ENCODE measurements at places on chromosomes 4 and X.

- no peak for DNase-seq
Measured at GRCh38 chrX:101708163-101708562, 48.5 kb upstream of the ARMCX2 start.

DNA sequence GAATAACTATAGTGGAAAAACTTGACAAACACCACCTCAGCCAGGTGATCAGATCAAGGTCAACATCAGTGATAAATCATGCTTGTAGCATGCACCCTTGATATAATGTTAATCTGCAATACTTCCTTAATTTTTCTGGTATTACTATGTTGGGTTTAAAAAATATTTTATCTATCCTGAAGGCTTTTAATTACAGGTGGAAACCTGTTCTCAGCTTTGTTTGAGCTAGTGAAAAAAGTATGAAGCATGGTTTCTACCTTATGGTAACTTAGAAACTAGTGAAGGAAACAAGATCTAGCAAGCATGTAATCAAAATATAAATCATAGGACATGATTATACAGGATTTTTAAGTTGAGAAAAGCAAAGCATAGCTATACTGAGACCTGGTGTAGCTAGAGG is 26.6 kb downstream of the MAOA start:
- DNase-seq = no peak

GRCh38 chr4:168221301-168221700 is 97.3 kb downstream of the DDX60 start:
- no peak for DNase-seq

GRCh38 chr4:137819964-137820383 is 287.7 kb upstream of the PCDH18 start:
- no peak for DNase-seq

GRCh38 chr4:123896446-123897071 is 500.0 kb downstream of the SPRY1 start:
- no peak for DNase-seq

GRCh38 chr4:10281996-10282395 is 165.4 kb upstream of the WDR1 start:
- no peak for DNase-seq

- DNase-seq = no peak
Measured at GRCh38 chr4:184417802-184418511, 56.4 kb downstream of the IRF2 start.

DNA sequence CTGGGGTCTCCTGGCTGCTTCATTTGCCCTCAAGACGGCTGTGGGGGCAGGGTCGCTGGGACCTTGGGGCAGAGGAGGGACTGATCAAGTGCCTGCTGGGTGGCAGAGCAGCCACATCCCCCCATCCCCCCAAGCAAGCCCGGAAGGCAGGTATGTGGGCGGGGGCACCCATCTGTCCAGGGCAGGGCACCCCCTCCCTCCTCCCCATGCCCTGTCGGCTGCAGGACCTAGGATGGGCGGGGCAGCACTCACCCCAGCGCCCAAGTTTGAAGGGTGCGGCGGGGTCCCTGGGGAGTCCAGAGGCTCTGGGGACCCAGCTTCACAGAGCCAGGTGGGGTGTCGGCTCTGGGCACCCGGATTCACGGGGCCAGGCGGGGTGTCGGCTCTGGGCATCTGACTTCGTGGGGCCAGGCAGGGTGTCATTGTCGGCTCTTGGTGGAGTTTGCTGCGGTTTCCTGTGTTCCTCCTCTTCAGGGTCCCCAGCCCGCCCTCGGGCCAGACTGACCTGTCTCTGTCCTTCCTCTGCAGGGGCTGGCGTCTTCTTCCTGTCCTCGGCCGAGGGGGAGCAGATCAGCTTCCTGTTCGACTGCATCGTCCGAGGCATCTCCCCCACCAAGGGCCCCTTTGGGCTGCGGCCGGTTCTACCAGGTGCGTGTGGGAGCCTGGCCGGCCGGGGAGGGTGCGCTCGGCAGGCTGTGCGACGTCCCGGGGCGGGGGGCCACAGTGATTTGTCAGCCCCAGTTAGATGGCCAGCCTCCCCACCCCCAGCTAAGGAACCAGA is 22.1 kb downstream of the DOK7 start:
- no peak for DNase-seq

GRCh38 chrX:2901367-2902036 is 27.6 kb downstream of the ARSD start:
- no peak for DNase-seq

GRCh38 chrX:133908223-133908955 is 77.0 kb downstream of the GPC3 start:
- no peak for DNase-seq

GRCh38 chr4:109942292-109942926 is 29.7 kb downstream of the EGF start:
- no peak for DNase-seq

GRCh38 chr4:158729716-158730559 is 6.7 kb upstream of the PPID start:
- DNase-seq = peak; percentile 66

DNA sequence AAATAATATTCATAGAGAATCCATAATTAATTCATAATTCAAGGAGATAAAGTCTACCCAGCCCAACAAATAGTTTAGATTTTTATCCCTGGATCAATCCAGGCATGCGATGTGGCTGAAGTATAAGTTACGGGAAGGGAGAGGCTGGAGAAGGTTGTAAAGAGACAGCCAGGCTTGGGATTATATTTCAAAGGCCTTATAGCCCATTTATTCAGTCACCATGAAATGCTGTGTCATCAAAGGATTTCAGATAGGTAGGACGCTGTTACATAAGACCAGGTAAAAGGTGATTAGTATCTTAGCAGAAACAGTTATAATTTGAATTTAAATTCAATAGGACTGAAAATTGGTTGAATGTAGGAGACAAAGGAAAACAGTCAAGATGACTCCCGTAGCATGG is 73.0 kb upstream of the NFKB1 start:
- no peak for DNase-seq

DNA sequence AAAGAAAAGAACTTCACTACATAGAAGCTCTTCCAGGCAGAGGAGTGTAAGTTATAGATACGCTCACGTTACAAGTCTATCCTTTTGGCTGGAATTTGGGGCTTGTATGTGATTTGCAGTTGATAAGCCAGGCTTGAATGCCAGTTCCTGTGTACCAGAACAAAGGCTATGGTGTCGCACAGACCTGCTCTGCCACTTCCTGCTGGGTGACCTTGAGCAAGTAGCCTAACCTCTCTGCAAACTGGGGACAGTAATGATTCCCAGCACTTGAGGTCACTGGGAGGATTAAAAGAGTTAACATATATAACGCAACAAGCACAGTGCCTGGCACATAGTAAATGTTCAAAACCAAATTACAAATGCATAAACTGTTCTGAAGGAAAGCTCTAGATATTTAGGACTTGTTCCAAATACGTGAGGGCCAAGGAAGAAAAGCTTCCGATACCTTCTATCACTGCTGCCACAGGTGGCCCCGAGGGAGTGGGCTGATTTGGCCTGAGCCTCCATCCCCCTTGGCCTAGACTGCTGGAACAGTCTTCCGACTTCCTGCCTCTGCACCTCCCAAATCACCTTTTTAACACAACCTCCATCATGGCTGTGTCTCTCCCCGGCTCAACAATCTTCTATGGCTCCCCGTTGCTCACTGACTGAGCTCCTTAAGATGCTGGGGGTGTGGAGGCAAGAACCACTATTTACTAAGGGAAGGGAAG is 1.3 kb upstream of the SOWAHD start:
- no peak for DNase-seq

- no peak for DNase-seq
Measured at GRCh38 chrX:152520653-152521052, 69.5 kb upstream of the GABRA3 start.

DNA sequence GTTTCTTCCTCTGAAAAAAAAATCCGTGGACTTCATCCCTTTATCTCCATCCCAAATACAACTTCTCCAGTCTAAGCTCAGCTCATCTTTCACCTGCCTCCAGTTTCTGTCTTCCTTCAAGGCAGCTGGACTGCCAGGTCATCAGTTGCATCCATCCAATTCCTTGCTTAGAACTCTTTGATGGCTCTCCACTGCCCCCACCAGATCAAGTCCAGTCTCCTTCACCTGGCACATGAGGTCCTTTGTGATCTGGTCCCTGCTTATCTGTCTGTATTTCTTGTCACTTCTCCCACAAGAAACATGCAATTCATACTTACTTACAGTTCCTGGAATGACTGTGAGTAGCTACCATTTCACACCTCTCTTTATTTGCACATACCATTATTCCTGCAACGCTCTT is 33.8 kb downstream of the OTUD6A start:
- DNase-seq = peak; percentile 14

DNA sequence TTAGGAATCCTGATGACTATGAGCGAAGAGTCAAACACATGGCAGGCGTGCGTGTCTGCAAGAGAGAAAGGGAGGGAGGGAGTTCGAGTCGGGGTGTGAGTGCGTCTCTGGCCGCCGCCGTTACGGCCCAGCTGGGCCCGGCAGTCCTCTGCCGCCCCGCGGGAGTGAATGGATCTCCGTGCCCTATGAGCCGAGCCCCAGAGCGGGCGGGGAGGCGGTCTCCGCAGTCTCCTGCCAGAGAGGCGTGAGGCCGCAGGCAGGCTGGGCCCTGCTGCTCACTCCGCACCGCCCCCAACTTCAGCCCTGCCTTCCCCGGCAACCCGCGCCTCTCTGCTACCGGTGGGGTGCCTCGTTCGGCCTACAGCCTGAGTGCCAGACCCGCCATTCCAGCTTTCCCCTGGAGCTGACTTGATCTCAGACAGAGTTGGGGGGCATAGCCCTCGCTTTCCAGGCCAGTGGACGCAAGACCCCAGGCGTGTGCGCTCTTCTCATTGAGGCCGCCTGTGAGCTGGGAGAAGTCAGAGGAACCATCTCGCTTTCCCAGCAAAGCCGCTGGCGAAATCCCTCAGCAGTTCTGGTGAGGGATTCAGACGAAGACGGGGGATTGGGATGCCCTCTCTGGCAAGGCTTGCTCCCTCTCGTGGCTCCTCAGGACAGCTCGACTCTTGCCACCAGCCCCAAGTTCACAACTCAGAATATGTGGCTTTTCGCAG is 1.4 kb downstream of the SLC16A2 start:
- peak; percentile 66 for DNase-seq

DNA sequence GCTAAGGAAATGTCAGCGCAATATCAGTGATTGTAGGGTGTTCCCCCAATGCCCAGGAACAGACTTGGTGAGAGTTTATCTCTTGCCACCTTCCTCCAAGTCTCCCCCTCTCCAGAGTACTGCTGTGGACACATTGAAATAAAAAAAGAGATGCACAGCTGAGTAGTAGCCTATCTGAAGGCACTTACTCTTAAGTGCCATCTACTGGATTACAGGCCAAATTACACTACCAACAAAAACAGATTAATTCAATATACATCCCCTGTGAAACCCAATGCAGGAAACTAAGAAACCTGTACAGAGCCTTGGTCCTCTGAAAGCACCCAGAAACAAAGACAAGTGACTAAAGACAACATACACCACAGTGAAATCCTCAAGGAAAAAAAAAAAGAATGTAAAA is 460.3 kb downstream of the ZIC3 start:
- peak; percentile 46 for DNase-seq

GRCh38 chrX:46381630-46382029 is 163.6 kb downstream of the ZNF674 start:
- DNase-seq = no peak

DNA sequence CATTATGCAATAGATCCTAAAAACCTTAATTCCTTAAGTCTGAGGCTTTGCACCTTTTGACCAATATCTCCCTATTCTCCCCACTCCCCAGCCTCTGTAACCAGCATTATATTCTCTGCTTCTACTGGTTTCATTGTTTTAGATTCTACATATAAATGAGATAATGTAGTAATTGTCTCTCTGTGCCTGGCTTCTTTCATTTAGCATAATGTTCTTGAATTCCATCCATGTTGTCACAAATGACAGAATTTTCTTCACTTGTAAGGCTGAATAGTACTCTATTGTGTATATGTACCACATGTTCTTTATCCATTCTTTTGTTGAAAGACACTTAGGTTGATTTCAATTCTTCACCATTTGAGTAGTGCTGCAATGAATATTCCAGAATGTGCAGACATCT is 66.0 kb downstream of the MAGEC1 start:
- DNase-seq = no peak

DNA sequence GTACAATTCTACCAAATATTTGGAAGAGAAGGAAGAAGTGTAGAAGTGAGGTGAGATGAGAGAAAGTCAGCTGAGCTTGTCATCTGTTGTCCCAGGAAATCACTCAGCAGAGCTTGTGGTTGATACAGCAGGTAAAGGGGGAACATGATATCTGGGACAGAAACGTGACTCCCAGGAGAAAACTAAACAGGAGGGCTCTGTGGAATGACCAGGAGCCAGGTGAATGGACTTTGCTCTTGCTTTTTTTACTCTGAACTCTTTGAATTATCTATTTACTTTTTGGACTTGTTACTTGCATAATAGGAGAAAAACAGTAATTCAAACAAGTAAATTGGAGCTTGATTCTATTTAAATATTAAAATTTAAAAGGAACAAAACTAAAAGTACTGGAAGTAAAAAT is 555.6 kb upstream of the FRG1 start:
- DNase-seq = peak; percentile 41

- DNase-seq = no peak
Measured at GRCh38 chr4:140499391-140499790, 1.3 kb upstream of the MGAT4D start.

- DNase-seq = no peak
Measured at GRCh38 chr4:17138847-17139246, 240.4 kb upstream of the LDB2 start.

DNA sequence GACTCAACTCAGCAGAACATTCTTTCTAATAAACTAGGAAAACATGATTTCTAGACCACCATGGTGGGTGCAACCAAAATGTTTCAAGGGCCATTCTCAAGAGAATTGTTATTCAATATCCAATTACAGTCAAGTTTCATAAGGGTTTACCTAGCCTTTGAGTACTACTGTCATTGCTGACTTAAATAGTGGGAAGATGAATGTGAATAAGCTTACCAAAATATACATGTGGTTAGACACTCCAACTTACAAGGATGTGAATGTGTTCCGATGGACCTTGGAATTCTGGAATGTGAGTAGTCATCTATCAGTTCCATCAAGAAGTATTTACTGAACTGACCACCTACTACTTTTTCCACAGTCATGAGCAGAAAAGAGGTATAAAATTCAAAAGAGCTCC is 16.9 kb downstream of the SH3RF1 start:
- no peak for DNase-seq

- DNase-seq = no peak
Measured at GRCh38 chrX:30414144-30414543, 105.0 kb upstream of the NR0B1 start.

- no peak for DNase-seq
Measured at GRCh38 chr4:168945291-168945690, 64.8 kb downstream of the CBR4 start.

DNA sequence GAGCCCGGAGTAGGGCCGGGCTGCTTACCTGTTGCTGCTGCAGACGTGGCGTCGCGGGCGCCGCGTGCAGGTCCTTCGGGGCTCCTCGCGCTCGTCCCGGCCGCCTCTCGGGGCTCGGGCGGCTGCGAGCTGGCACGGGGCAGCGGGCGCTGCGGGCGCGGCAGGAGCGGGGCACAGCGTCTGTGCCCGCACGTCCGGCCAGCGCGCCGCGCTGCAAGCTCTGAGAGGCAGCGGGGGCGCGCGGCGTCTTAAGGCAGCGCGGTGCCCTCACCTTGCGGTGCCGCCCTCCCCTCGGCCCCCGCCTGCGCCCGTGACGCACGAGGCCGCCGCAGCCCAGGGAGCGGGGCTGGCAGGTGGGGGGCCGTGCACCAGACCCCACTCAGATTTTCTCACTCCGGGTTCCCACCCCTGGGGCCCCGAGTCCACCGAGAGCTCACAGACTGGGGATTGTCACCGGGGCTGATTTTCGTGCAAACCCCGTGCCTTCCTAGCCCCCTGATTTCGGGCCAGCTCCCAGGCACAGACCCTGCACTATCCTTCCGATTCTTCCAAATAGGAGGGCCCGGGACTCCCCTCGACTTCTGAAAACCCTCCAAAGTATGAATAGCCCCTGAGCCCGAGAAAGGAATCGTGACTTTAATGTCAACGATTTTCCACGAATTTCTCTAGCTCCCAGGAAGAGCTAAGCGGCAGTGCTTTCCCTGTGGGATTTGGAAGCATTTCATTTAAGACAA is at the start of gene GPR101:
GPR101 (minus strand) TSS at position 222 of the 734 bp plus-strand sequence. CDS start 2,321 bp downstream, outside the sequence.
- peak; percentile 27 for DNase-seq
